Ascending aorta (tissue), 2 donors: ENCODE measurements at places on chromosomes 16 and 17. TPM values are rescaled to one million over a fixed set of nuclear protein-coding genes. Genes with fewer than 3 reads are reported as not detected.

DNA sequence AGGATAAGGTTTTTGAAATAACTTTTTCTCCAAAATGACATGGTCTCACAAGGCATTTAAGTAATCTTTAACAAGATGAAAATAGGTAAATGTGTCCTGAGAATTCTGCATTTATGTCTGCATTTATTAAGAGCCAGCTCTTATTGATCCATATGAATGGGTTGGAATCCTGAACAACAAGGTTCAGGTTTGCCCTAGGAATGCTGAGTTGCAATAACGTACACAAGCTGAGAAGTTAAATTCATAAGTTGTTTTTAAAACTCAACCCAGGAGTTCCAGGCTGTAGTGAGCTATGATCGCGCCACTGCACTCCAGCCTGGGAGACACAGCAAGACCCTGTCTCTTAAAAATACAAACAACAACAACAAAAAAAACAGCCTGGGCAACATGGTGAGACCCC is 28.1 kb downstream of the GLG1 start:
- H3K36me3 ChIP-seq: no peaks in the 10 kb centered on the region
- no peak overlapping the region for H3K27ac ChIP-seq
- H3K4me1 ChIP-seq: peaks cover 3% of the 10 kb centered on the region
- DNase-seq: no peak
- H3K27me3 ChIP-seq: no peaks in the 10 kb centered on the region

- H3K4me3 ChIP-seq: no peak overlapping the region
- no peaks in the 10 kb centered on the region for H3K36me3 ChIP-seq
- H3K27me3 ChIP-seq: no peaks in the 10 kb centered on the region
- no peaks in the 10 kb centered on the region for H3K4me1 ChIP-seq
- no peak overlapping the region for H3K27ac ChIP-seq
- no peak for DNase-seq
These were observed 282.2 kb downstream of the MAP2K6 start for GRCh38 chr17:69696650-69697049.

The PRR35 gene
- not detected for total RNA-seq

The CYB5D1 gene
- 0.21 TPM for total RNA-seq

GRCh38 chr16:9867176-9867575 is 315.1 kb downstream of the GRIN2A start:
- H3K36me3 ChIP-seq: no peaks in the 10 kb centered on the region
- H3K4me1 ChIP-seq: no peaks in the 10 kb centered on the region
- DNase-seq: no peak
- no peaks in the 10 kb centered on the region for H3K27me3 ChIP-seq
